ENCODE measurements at places on chromosomes 2 and 18.

DNA sequence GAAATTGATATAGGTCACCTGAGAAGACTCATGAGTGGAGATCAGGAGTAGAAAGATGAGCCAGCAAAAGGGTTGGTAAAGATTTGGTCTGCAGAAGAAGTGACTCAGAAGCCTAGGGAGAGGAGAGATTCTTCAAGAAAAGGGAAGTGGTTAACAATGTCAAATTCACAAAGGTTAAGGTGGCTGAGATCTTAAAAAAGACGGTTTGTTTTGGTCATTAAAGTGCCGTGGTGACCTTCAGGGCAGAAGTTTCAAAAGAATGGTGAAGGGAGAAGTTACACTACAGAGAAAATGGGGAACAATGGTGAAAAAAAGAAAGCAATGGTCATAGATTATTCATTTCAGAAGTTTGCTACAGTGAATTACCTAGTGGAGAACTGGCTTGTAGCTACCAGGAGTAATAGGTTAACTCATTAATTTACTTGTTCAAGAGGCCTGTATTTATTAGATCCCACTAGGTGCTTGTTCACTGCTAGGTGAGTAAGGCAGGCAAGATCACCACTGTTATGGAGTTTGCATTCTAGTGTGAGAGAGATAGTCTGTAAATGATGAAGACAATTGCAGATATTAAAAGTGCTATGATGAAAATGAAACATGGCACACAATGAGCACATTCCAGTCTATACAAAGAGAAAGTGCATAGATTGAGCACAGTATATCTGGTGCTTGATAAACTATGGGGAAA is 43.0 kb downstream of the FBXO48 start:
- no peak for DNase-seq

- DNase-seq, result no peak
Observed at GRCh38 chr2:85240055-85240454, 87.7 kb downstream of the TGOLN2 start.

GRCh38 chr2:52135235-52135634 is 1103.3 kb upstream of the NRXN1 start:
- DNase-seq, result no peak

GRCh38 chr18:36012891-36013290 is 40.4 kb downstream of the RMP24 start:
- no peak for DNase-seq

DNA sequence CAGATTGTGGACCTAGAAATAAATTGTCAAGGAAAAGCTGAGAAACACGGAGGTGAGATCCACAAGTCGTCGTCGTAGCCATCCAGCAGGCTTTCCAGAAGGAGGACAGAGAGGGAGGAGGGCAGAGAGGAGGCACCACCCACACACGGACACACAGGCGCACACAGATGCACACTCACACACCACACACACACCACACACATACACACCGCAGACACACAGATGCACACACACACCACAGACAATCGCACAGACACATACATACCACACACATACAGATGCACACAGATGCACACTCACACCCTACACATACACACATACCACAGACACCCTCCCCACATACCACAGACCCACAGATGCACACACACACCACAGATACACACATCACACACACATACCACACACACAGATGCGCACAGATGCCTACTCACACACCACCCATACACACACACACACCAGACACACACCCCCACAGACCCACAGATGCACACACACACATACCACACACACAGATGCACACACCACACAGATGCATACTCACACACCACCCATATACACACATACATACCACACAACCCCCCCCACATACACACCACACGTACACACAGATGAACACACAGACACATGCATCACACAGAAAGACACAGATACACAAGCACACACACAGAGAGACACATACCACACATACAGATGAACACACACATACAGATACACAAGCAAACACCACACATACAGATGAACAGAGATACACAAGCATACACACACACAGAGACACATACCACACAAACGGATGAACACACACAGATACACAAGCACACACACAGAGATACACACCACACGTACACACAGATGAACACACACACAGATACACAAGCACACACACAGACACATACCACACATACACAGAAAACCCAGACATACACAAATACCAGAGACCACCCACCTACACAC is 12.7 kb upstream of the BOK start:
- DNase-seq, result no peak

- DNase-seq, result no peak
Observed at GRCh38 chr2:159497847-159498246, 118.5 kb downstream of the BAZ2B start.

GRCh38 chr2:167122389-167122788 is 234.1 kb downstream of the XIRP2 start:
- DNase-seq, result no peak
